NCI-H1105 treated with DMSO at 0.1 percent for 48 hours (cell line): ENCODE measurements at places on chromosomes 11 and 22.

DNA sequence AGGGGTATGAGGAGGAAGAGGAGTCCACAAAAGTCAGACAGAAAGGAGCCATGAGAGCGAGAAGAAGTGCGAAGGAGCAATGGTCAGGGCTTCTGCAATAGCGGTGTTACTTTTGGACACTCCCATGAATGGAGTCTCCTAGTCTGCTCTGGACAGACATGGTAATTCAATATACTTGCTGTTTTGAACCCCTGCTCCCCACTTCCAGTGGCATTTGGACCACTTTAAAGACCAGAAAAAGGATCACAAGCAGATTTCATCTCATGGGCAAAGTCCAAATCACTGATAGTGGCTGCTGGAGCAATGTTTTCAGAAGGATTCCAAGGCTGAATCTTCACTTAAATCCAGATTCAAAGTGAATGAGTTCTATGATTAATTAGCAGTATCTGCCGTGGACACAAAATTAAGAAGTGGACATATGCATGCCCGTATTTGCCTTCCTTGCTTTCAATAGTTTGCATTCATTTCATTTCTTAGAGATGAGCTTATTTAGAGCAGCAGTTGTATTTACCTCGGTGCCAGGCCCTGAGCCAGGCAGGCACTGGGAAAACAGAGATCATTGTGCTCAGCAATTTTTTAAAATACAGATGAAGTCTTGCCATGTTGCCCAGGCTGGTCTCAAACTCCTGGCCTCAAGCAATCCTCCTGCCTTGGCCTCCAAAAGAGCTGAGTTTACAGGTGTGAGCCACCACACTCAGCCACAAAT is 72.0 kb downstream of the SLC1A2 start:
- no peak for DNase-seq

DNA sequence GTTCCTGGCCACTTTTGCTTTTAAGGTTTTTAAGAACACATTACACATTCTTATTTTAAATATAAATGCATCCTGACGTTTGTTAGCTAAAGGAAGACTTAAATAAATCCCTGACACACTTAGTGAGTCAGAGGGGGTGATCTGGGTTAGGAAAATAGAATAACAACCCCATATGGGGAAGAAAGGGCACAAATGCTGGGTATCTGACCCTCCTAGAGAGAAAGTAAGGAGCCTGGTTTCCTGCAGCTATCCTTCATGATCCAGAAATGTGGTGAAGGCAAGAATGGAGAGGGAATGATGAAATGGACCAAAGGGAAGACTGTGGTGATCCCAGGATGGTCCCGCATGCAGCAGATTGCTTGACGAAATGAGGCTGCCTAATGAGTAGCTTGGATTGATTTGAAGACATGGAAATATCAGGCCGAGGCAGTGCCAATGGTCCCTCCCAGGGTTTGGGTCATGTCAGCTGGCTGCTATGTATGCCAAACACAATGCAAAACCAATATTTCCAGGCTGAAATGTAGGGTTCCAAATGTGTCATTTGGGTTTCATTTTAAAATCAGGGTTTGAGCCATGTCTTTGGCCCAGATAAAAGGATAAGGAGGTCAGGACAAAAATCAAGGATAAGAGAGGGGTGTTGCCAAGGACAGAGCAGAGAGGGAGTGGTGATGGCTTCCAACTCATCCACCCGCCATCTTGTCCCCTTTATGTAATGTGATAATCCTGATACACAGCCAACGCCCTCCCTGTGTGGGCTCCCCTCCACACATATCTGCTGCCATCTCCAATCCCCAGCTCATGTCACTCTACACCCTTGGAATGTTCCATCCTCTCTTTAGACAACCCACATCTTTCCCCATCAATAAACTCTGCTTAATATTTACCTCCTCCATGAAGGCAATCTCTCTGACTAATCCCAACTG is 135.1 kb upstream of the PITPNB start:
- no peak for DNase-seq

DNA sequence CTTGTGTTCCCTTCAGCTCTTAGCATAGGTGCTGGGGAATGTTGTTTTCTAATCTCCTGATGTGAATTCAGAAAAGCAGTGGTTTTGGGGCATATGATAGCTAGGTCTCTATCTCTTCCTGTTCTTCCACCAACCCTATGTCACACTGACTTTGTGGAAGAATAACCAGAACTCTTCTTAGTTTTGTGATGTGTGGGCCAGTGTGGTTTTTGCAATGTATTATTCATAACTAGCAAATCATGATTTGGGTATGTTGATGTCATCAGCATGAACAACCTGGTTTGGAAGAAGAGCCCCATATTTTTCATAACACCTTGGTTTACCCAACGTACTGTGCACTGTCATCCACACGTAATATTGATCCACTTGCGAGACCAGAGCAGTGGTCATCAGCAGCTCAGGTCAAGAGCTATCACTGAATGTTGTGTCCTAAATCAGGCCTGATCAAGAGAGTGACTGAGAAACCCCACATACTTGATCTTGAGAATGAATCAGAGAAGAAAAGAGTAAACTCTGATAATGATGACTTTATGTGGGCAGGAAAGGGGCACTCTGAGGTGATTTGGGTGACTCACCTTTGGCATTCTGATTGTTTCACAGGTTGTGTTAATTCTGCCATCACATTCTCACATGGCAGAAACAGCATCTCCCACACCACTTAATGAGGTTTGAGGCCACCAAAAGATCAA is 19.4 kb upstream of the MS4A6E start:
- DNase-seq, result no peak

GRCh38 chr11:1705126-1706052 is 8.4 kb downstream of the KRTAP5-6 start:
- DNase-seq, result no peak

- no peak for DNase-seq
Observed at GRCh38 chr22:43889860-43890253, 2.0 kb downstream of the PNPLA5 start.

DNA sequence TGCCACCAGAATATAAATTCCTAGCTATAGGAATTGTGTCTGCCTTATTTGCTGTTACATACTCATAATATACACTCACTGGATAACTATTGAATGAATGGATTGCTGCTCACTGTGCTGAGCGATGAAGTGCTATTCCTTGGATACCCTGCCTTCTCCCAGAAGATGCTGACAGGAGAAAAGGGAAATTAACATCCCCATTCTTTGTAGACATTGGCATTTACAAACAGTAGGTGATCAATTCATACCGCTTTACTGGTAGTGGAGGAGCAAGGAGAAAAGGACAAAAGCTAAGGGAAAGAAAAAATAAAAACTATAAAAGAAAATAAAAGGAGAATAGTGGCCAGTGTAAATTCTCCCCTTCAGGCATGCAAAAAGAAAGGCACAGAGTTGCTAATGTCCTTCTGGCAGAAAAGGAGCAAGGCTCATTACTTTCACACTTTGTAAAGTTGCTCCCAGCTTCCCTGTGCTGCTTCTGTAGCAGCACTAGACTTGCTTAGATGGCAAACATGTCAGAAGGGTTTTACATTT is 183.0 kb downstream of the LUZP2 start:
- DNase-seq, result no peak

DNA sequence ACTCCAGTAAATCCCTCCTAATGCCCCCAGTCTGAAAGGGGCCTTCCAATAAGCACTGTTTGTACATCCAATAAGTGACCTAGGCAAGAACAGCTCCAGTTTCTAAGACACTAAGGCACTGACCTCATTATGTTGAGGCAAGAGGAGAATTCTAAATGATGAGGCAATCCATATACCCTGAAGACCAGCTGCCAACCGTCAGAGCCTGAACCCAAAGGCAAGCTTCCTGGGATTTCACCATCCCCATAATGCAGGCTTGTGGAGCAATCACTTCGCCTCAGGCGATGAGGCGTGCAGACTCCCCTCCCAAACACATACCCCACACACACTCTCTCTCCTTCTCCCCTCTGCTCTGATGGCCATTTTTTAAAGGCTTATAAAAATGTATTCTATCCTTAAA is 49.5 kb downstream of the LGR4 start:
- no peak for DNase-seq

DNA sequence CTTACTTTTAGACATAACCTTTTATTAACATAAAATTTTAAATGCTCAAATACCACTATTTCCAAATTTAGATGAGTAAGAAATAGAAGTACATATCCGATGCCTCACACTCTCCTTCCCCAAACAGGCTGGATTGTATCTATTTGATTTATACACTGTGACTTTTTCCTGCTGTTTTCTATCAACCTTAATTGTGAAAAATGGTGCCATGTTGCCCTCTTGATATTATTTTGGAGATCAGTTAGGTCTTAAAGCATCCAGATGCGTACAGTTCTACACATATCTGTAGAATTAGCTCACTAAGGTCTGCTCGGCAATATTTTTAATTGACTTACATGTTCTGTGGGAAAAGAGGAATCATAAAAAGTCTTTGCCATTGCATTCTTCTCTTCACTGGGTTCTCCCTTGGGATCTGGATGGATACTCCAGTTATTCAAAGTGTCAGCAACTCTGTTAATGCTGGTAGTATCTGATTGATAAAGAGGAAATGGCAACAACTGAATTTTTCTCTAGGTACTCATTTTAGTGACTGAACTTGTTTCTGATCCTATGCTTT is 27.2 kb downstream of the EIF3M start:
- no peak for DNase-seq

DNA sequence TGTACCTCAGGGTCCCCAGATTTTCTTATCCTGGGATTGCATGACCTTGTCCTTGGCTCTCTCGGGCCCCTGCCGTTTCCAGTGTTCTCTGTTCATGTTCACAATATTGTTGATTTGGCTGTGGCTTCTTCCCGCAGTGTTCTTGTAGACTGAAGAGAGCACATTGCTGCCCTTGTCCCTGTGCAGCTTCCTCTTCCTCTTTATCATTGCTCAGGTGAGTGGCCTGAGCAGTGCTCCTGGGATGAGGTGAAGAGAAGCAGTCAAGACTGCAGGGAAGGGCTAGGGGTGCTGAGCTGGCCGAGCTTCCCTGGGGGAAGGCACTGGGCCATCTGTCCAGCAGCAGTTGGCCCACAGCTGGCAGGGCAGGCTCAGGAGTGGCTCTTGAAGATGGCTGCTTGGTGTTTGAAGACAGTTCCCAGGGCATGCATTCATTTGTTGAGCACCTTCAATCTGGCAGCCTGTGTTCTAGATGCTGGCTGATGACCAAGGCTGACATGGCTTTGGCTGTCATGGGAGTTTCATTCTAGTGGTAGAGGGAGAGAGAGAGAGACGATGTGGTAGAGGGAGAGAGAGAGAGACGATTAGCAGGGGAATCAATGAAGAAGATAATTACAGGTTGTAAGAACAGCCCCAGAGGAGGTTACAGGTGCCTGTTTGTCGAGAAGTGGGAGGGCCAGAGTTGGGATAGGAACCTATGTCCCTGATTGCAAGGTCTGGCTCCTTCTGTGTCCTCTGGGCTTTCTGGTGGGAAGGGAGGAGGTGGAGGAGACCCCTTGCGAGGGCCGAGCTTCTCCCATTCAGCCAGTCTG is 17.4 kb downstream of the BMAL1 start:
- DNase-seq, result peak; percentile 94

DNA sequence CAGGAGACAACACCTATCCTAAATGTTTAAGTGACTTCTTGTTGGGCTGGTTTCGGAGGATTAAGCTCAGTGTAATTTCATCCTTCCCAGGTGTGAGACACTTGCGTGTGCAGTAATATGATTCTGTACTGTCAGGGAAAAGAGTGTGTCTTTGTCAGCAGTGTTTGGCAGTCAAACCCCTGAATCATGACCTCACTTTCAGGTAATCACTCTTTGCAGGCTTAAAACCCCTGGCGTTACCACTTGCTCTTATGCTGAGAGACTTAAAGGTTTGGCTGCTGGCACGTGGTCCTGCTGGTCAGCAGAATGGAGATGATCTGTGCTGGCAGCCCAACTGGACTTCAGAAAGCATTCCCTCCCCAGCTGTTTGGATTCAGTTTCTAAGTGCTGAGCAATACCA is 56.1 kb downstream of the APIP start:
- no peak for DNase-seq

DNA sequence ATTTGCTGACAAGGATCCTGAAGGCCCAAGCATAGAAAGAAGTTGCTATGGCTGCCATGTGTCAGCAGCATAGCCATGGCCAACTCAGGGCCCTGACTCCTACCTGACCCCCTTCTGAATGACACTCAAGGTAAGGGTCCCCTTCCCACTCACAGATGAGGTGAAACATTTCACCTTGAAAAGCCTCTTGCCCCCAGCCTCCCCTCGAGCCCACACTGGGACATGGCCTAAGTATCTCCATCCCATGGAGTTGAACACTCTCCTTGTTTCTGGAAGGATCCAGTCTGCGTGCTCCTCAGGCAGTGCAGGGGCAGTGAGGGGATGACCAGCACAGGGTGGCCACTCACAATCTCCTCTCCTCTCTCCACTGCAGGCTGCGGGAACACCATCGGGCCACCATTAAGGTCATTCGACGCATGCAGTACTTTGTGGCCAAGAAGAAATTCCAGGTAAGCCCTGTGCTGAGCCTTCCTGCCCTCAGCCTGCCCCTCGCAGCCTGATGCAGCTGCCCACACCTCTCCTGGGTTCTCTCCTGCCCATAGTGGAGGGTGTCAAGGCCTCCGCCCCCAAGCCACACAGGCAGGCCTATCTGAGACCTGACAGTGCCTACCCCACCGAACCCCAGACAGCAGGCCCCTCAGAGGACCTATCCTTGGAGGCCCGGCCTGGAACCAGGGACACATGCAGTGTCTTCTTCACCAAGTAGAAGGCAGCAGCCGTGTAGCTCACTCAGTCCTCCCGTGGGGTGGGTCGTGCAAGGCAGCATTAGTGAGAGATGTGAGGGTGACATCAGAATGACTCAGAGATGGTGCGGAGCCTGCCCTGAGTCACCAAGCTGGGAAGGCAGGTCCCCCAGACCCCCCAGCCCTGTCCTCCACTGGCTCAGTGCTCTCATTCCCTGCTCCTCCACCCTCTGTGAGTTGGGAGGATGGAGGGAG is 68.9 kb upstream of the KCNQ1OT1 start:
- no peak for DNase-seq

GRCh38 chr11:123238297-123238696 is 43.2 kb upstream of the CLMP start:
- no peak for DNase-seq

- DNase-seq, result no peak
Observed at GRCh38 chr11:73453562-73453961, 77.4 kb downstream of the RELT start.

DNA sequence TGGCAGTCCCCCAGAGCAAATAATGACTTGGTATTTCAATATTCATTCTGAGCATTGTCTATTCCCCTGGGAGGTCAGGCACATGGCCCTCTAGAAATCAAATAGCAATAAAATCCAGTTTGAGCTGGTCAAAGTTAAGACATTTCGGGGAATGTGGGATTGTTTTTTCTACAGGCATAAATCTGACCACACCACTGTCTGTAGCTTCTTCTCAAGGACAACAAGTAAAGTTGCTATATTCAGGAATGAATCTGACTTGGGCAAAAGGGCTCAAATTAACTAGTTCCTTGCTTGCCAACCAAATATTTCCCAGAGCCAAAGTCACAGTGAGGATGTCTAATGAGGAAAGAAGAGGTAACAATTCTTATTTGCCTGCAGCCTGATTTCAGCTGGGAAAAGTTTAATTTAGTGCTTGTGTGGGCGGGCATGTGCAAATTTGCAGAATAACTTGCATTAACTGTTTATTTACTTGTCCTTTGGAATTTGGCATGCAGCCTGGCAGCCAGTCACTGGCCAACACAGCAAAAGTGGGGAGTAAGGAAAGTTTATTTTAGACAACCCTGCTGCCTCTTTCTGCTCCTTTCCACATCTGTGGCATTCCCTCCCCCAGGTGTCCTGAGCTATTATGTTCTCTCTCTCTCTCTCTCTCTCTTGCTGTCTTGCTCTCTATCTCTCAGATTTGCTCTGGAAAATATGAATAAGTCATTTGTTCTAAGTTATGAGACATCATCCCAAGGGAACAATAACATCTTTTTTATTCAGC is 51.2 kb upstream of the ARHGAP20 start:
- DNase-seq, result peak; percentile 27
